Mucosa of gallbladder (tissue), 1 donor: ENCODE measurements at places on chromosomes 12 and 14. TPM values are rescaled to one million over a fixed set of nuclear protein-coding genes. Genes with fewer than 3 reads are reported as not detected.

GRCh38 chr12:53726946-53727309 lies 324 bp downstream of the CALCOCO1 start:
- DNase-seq: no peak

GRCh38 chr14:21384494-21384851 lies 654 bp upstream of the SUPT16H start:
- no peak for DNase-seq

DNA sequence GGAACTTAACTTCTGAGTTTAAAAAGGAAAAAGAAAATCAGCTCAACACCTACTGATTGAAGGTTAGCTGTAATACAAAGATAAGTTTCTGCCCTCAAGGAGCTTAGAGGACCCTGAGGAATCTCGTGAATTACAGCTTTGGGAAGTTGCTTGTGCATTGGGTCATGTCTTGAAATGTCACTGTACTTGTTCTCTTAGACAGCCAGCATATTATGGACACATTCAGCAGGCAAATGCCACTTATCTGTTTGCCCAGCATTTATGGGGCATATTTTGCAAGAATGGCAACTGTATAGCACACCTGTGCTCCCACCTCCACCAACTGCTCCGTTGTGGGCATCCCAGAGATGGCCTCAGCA lies 263.6 kb upstream of the CRY1 start:
- no peak for DNase-seq

DNA sequence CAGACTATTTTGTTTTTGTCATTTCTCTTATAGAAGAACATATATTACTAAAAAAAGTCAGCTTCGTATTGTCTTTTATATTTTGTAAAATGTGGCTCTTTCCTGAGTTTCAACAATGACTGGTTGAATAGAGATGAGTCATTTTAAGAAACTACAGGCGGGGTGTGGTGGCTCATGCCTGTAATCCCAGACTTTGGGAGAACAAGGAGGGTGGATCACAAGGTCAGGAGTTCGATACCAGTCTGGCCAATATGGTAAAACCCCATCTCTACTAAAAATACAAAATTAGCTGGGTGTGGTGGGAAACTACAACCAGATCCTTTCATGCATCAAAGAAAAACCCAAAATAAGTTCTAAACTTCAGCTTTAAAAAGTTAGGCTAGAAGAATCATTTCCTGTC lies 28.8 kb downstream of the HECTD4 start:
- no peak for DNase-seq

- DNase-seq: no peak
Measured at GRCh38 chr12:98409548-98409947, 105.8 kb upstream of the TMPO start.

DNA sequence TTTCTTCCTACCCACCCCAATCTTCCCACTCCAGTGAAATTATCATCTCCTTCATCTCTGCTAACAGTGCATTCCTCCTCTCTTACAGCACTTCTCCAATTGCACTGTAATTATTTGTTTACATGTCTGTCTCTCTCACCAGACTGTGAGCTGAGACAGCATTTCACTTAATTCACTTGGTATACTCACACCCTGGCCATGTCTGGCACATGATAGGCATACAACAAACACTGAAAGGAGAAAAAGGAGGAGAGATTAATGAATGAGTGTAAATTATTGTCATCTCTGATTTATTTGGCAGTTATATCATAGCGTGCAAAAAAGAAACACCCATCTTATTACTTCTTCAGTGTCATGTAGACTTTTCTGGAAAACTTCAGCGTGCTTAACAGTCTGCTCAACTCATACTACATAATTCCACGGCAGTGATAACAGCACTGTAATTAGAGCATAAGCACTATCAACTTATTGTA lies 452.3 kb downstream of the ADAMTS20 start:
- no peak for DNase-seq

GRCh38 chr14:51780006-51780692 lies 80.3 kb upstream of the GNG2 start:
- peak; percentile 79 for DNase-seq

Gene DBX2
- not detected for total RNA-seq
